ENCODE measurements at places on chromosomes 1 and 21. TPM values are rescaled to one million over a fixed set of nuclear protein-coding genes. Genes with fewer than 3 reads are reported as not detected.

The KCNE1 gene
- total RNA-seq = not detected

The OR2L2 gene
- total RNA-seq = not detected

The HRNR gene
- not detected for total RNA-seq

The BMP8B gene
- under 0.01 TPM for total RNA-seq

The MEX3A gene
- 0.18 TPM for total RNA-seq

The ZBTB8B gene
- total RNA-seq = under 0.01 TPM
